ENCODE measurements at places on chromosomes 7 and 10.

GRCh38 chr7:127252377-127252713 lies 396 bp downstream of the GRM8 start:
- DNase-seq, result no peak

GRCh38 chr10:86728056-86728455 lies 28.4 kb upstream of the BMPR1A start:
- DNase-seq, result no peak

DNA sequence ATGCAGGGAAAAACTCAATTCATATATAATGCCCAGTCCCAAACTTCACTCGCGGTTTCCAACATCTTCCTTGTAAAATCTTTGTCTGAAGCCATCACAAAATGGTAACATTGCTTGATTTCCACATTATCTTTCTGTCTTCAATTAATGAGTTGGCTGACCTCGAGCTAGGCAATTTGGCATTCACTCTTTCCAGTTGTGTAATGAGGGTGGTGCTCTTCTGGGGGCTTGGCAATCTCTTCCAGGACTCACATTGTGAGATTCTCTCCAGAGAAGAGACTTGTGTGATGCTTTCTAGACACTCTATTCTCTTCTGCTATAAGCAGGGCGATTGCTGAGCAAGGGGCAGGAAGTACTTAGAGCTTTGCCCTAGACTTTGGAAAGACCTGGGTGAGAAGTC lies 179.5 kb downstream of the JCAD start:
- no peak for DNase-seq

GRCh38 chr10:48684792-48685623 lies at the start of gene WDFY4:
Gene WDFY4 (plus strand): TSS chr10:48684873. CDS start chr10:48709733, 24,860 bp downstream.
- peak; percentile 79 for DNase-seq

DNA sequence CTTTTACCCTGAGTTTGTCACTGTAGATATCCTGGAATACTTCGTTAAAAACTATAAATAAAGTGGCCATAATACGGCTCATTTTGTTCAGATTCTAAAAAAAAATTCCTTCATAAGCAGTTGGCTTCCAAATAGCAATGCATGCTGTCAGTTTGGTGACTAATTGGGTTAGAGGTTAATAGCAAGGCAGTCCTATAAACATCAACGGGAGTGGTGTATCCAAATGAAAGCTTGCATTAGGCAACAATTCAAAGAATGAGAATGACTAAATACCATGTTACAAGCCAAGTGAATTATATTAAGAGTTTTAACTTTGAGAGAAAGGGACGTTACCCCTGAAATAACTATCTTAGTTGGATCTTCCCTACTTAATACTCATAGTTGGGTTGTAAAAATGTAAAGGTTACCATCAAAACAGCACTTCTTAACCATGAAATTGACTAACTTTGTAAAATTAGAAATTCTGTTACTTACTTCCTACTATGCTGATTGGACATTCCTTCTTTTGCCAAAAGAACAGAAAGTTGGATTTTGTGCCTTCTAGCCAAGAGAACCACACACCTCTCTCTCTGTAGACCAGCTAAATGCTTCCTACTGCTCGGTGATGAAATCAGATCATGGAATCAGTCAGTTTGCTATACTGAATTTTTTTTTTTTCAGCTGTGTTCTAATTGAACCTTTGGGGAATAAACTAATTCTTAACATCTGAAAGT lies 98.0 kb downstream of the KAT6B start:
- DNase-seq, result no peak

GRCh38 chr7:4631380-4632179 lies 50.5 kb upstream of the FOXK1 start:
- DNase-seq, result peak; percentile 80

Measured in hematopoietic multipotent progenitor cell treated with erythropoietin and hydrocortisone succinate and interleukin-3 and kit ligand, for 4 days (in vitro differentiated cells).